ENCODE measurements at places on chromosomes 2 and 18.

GRCh38 chr2:143183804-143184463, 54.7 kb downstream of the ARHGAP15 start:
- DNase-seq, result no peak

GRCh38 chr2:47033102-47033880, 117.7 kb upstream of the MCFD2 start:
- no peak for DNase-seq

DNA sequence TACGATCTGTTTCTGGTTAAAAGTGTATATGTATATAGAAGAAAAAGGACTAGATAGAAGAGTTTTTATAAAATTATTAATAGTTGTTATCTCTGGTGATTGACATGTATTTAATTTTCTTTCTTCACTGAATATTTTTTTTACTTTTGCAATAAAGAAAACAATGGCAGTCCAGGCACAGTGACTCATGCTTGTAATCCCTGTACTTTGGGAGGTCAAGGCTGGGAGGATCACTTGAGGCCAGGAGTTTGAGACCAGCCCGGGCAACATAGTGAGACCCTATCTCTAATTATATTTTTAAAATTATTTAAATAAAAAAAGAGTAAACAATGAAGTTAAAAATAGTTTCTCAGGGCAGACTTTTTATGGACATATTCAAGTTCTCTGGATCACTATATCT, 114.7 kb downstream of the FAM117B start:
- no peak for DNase-seq

DNA sequence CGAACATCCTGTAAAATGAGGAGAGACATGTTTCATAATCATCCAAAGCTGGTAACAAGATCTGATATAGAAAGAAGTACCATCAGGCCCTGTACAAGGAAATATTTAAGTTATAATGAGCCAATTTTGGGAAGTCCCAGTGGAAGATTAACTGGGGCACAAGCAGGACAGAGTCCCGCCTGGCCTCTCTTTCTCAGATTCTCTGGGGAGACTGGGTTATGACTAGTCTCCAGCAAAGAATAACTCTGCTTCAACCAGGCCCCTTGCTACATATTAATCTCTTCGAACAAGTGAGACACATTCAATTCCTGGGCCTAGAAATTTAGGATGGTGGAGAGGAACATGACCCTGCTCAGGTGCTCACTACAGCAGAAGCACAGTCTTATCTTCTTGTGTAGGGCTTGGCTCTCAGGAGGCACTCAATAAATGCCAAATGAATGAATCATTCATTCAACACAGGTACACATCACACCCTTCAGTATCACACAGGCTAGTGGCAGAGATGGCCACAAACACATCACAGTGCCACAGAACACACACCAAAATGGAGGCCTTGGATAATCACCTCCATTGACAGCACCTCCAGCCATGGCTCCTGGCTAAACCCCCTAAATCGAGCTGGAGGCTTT, 46.4 kb upstream of the RNF152 start:
- no peak for DNase-seq

GRCh38 chr18:37476182-37476581, 89.4 kb downstream of the CELF4 start:
- DNase-seq, result no peak

DNA sequence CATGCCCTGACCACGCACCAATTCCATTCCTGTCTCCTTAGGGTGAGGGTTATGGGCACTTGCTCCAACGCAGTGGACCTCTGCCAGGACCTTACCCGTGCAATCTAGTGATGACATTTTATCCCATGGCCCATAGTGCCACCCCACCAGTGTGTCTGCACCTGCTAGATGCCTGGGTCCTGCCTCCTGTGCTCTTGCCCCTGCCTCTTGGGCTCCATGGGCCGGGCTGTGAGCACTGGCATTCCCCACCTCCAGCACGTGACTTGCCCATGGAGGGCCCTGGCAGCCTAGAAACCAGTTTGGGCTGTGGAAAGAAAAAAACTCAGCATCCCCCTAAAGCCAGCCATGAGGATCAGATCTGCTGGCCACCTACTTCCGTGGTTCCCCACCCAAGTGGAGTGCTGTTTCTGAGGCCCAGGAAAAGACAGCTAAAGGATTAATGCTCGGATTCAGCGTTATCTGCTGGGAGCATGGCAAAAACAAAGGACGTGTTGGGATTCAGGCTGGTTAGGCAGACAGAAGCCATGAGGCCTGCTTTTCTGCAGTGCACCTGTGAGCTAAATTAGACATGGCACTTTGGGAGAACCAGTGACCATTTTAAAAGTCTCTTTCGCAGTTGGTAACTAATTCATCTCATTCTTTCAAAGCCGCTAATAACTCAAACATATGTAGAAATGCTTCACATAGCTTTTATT, 129.2 kb downstream of the ALPK2 start:
- no peak for DNase-seq

GRCh38 chr2:234083572-234084348, 33.3 kb downstream of the SPP2 start:
- no peak for DNase-seq

DNA sequence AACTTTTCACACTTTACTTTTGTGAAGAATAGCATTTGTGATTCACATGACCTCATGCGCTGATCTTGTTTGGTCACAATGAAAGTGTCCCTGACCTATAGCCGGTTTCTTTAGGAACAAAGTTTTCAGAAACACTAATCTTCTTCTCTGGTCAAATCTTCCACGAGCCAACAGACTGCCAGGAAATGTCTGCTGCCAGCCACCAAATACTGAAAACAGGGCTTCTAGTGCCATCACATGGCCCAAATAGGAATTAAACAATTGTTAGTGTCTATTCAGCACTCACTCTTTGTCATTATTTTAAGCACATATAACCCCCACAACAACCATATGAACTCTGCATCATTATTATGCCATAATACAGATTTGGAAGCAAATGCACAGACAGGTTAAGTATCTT, 286.5 kb upstream of the SYT4 start:
- DNase-seq, result no peak

DNA sequence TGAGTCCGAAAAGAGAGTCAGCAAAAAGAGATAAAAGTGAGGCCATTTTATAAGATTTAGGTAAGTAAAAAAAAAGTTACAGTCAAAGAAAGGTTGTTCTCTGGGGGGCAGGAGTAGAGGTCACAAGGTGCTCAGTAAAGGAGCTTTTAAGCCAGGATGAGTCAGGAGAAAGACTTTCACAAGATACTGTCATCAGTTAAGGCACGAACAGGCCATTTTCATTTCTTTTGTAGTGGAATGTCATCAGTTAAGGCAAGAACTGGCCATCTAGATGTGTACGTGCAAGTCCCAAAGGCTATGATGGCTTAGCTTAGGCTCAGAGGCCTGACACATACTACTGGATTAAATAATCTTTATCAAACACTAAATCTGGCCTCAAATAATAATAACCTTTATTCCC, 1207.3 kb upstream of the FAM98A start:
- DNase-seq, result no peak

- peak; percentile 62 for DNase-seq
Measured at GRCh38 chr2:11829324-11829946, 83.0 kb downstream of the LPIN1 start.

GRCh38 chr18:34590503-34590902, 119.6 kb upstream of the DTNA start:
- no peak for DNase-seq

GRCh38 chr2:38748943-38749804, 2.0 kb downstream of the SRSF7 start:
- no peak for DNase-seq

DNA sequence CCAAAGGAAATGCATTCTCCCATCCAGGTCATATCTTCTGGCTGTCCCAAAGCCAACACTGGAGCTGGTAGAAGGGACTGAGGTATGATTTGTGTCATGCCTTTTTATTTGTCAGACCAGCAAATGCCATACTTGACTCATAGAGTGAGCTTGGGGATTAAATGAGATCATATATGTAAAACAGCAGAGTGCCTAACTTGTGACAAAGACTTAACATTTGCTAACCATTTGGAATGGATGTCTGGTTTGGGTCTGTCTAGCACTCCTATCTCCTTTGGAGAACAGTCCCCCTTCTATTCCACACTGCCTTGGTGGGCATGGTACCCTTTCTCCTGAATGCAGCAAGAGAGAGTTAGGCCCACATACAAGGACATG, 128.5 kb upstream of the LGALSL start:
- no peak for DNase-seq

- no peak for DNase-seq
Measured at GRCh38 chr2:138440759-138441158, 60.8 kb upstream of the SPOPL start.

DNA sequence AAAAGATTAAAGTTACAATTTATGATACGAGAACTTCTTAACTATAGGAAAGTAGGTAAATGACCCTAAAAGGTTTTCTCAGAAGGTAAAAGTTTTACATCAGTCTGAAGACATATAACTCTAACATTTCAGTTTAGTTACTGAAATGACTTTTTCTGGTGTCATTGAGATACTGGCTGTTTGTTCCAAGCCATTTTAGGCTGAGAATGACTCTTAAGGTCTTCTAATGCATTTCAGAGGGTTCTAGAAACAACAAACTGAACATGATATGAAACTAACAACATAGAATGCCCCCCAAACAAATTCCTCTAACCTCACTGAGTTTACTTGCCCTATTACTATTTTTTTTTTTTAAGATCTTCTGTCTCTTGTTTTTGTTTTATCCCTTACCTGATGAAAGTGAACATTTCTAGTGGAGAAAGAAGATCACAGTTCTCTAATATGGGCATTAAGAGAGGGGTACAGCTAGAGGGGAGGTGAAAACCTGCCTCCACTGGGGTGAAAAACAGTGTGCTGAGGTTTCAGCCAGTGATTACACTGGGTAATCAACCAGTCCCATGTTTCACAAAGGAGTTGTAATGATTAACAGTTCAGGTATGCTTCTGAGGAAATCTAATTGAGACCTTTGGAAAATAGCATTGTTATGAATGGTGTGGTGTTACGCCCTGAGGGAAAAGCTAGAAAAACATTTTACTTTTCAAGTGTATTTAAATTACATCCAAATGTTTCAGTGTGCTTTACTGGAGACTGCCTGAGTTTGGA, 11.2 kb downstream of the NABP1 start:
- DNase-seq, result no peak

- DNase-seq, result no peak
Measured at GRCh38 chr18:48472610-48473009, 63.4 kb upstream of the ZBTB7C start.

- DNase-seq, result no peak
Measured at GRCh38 chr2:168076731-168077130, 170.7 kb downstream of the STK39 start.

GRCh38 chr2:40556739-40557138, 104.8 kb upstream of the SLC8A1 start:
- no peak for DNase-seq

- no peak for DNase-seq
Measured at GRCh38 chr2:10752236-10752635, 30.8 kb downstream of the ATP6V1C2 start.

DNA sequence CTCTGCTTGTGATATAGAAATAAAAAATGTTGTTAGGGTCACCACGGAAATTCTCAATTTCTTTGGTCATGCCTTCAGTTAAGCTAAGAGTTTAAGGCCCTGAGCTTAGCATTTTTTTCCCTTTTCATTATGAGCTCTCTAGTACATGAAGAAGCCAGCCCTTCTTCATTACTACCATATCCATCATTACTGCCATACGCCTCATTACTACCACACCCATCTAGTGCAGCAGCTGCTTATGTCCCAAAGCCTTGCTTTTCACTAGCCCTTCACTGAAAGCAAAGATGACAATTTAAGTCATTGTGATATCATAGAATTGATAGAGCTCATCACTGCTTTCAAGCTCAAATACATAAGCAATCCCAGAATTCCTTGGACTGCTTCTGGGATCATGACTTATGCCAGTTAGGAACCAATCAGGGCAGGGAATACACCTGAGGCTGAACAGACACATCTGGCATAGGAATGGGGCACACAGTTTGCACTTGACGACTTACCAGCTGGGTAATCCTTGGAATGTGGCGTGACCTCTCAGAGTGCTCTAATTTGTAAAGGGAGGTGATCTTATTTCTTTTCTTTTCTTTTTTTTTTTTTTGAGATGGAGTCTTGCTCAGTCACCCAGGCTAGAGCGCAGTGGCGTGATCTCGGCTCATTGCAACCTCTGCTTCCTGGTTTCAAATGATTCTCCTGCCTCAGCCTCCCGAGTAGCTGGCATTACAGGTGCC, 40.3 kb downstream of the SOWAHC start:
- DNase-seq, result no peak

GRCh38 chr18:75418293-75419005, 9.1 kb downstream of the SMIM21 start:
- DNase-seq, result no peak

DNA sequence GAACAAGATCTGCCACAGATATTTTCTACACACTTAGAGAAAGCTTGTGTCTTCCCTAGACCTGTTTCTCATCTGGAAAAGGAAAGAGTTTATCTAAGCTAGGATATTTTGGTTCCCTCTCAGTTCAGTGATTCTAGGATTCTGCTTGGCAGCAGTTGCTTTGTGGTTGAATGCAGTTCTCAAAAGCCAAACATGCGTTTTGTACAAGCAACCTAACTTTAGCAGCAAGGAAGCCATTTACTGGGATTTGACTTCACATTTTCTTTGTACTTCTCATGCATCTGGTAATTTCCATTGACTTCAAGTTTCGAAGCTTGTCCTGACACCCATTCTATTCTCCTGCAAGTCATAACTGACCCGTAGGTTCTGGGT, 33.3 kb downstream of the VSNL1 start:
- no peak for DNase-seq

DNA sequence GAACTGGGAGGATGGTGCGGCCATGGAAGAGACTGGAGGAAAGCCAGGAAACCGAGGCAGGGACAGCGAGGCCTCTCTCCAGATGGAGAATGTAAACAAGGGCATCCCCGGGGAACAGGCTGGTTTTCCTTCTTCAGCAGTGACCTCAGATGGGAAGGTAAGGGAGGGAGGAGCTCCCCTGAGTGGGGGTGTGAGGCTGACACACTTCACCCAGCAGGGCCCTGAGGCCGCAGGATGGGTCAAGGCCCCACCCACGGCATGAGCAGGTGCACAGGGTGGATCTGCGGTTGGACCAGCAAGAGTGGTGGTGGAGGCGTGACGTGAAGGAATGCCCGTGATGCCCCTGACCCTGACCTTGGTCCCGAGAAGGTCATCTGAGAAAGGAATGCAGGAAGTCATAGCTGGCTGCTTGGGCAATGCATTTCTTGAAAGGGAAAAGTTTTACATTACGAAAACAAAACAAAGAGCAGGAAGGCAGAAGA, 48.1 kb downstream of the ADCY3 start:
- DNase-seq, result no peak

GRCh38 chr18:13577091-13577697, 149.2 kb downstream of the FAM210A start:
- peak; percentile 63 for DNase-seq

DNA sequence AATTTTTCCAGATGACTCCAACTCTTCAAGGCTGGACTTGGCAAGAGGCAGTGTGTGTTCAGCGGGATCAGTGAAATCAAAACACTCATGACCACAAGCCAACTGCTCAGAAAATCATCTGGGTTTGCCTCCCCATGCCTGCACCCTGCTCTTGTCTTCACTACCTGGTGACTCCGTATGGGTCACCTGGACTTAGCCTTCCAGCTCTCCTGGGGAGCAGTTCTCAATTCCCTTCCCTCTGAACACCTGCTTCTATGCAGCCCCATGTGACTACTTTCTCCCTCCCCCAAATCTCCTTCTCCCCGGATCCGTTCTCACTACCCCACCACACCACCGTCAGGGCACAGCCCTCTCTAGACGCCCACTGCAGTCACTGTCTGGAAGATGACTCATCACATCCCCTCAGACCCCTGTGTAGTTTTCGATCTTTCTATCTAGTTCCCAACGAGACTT, 130.2 kb upstream of the ID2 start:
- DNase-seq, result no peak

GRCh38 chr2:18998491-18998890, 359.9 kb downstream of the OSR1 start:
- DNase-seq, result no peak

GRCh38 chr2:149330127-149331022, at the start of gene LYPD6:
Gene LYPD6 (plus strand): TSS chr2:149330587. CDS start chr2:149437709, 107,122 bp downstream.
- DNase-seq, result peak; percentile 58

All from hippocampal formation (tissue), 2 donors.